Left hindlimb (tissue), 1 donor: ENCODE measurements at places on chromosomes 6 and 20.
A peak's percentile ranks its signal among the peaks of the same experiment; 100 is the strongest.

GRCh38 chr20:35087791-35088190 is 4.8 kb downstream of the TRPC4AP start:
- no peak for DNase-seq

DNA sequence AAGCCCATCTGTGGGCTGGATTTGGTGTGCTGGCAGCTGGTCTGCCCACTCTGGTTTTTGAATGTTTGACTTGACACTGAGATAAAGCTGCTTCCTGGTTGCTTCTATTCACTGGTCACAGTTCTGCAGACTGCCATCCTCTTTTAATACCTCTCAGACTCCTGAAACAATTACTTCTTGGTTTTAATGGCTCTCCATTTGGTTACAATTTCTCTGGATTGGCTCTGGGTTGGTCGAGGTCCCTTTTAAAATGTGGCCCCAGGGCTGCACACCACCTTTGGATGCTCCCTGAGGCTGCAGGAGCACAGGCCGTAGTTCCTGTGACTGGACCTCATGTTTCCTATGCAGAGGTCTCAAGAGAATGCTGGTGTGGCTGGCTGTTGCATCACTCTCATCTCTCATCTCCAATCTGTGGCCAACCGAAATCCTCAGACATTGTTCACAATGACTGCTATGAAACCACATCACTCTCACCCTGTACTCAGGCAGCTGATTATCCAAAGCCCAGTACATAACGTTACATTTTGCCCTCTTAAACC is 98.5 kb downstream of the INSM1 start:
- peak; percentile 60 for DNase-seq

GRCh38 chr6:129677620-129678325 is 32.2 kb downstream of the ARHGAP18 start:
- no peak for DNase-seq

GRCh38 chr20:5128886-5129285 is 2.1 kb downstream of the CDS2 start:
- DNase-seq = no peak

DNA sequence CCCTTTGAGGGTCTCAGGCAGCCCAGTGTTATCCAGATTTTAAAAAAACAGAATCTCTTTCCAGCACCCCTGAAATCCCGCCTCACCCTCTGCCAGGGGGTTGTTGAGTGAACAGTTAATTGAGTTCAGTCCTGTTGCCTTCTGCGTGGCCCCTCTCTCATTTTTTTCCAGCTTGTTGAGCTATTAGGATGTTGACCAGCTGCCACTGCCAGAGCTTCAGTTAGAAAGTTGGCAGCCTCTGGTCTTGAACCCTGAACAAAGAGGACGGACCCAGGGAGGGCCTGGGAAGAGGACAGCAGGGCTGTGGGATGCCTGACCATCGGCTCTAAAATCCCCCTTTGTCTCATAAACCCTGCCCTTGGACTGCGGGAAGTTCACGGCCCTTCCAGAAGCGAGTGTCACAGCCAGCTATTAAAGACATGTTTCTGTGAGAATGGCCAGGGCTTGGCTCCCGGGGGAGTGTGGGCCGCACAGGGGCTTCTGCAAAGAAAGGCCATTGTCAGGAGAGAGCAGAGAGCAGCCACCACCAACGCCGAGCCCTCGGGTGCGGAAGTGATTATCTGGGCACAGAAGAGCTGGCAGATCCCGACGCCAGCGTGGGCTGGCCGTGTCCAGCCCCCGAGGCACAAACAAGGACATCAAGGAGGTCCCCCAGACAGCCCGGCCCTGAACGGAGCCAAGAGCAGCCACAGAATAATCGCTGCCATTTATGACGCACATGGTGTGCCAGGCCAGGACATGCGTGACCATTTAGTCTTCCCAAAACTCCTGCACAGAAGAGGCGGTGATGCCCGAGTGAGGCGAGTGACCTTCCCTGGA is 189.0 kb downstream of the ANKRD60 start:
- no peak for DNase-seq
